ENCODE measurements at places on chromosomes 6 and 20. TPM values are rescaled to one million over a fixed set of nuclear protein-coding genes. Genes with fewer than 3 reads are reported as not detected.

GRCh38 chr6:136037242-136037875 lies 185.9 kb downstream of the PDE7B start:
- no peak for DNase-seq
- no peak overlapping the region for H3K4me3 ChIP-seq
- H3K4me1 ChIP-seq, result peaks cover 19% of the 10 kb centered on the region
- H3K36me3 ChIP-seq, result no peaks in the 10 kb centered on the region
- peak overlapping the region; percentile 55 for H3K27ac ChIP-seq
- H3K27me3 ChIP-seq, result no peaks in the 10 kb centered on the region

DNA sequence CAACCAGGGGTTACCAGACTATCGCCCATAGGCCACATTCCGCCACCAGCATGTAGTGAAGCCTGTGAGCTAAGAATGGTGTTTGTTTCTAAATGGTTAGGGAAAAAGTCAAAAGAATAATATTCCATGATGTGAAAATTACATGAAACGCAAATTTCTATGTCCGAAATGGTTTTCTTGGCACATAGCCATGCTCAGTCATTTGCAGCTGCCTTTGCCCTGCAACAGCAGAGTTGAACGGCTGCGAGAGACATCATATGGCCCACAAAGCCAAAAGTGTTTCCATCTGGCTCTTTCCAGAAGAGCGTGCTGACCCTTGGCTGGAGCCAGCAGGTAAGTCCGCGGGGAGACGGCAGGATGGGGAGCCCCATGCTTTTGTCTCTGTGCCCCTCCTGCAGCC lies 60.7 kb downstream of the FAM120B start:
- DNase-seq, result no peak
- H3K27me3 ChIP-seq, result no peaks in the 10 kb centered on the region
- no peaks in the 10 kb centered on the region for H3K4me1 ChIP-seq
- no peak overlapping the region for H3K27ac ChIP-seq

DNA sequence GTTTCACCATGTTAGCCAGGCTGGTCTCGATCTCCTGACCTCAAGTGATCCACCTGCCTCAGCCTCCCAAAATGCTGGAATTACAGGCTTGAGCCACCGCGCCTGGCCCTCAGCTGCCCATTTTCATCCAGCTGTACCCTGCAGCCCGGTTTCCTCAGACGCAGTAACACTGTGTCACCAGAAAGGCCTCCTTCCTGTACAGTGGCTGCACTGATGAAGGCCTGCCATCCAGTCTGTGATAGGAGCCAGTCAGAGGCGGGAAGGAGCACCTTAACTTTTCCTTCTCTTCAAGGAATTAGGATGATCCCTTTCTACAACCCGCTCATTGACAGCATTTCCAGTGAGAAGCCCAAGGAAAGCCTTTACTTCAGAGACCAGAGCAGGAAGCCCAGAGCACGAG lies 75.9 kb downstream of the GFOD1 start:
- DNase-seq, result peak; percentile 22
- peak overlapping the region; percentile 55 for H3K27ac ChIP-seq
- peaks cover 66% of the 10 kb centered on the region for H3K4me1 ChIP-seq

DNA sequence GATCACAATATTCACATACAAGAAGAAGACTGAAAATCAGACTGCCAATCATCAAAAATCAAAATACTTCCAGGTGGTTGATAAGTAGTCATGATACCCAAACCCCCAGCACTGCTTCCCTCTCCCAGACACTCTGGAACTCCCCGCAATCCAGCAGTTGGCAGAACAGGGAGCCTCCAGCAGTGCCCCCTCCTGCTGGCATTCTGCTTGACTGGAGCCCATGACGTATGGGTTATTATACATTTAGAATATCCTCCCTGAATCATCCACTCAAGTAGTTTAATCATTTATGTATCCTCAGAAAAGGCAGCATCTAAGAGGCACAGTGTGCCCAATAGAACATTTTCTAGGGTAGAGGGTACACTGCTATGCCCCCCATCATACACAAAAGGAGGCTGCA lies 9.3 kb upstream of the OGFRL1 start:
- no peak overlapping the region for H3K27ac ChIP-seq
- DNase-seq, result no peak
- no peak overlapping the region for H3K4me3 ChIP-seq
- no peaks in the 10 kb centered on the region for H3K4me1 ChIP-seq

GRCh38 chr6:73443555-73443954 lies 8.5 kb downstream of the CGAS start:
- H3K36me3 ChIP-seq, result peaks cover 38% of the 10 kb centered on the region
- DNase-seq, result no peak
- no peak overlapping the region for H3K4me3 ChIP-seq
- H3K27me3 ChIP-seq, result no peaks in the 10 kb centered on the region
- H3K4me1 ChIP-seq, result peaks cover 2% of the 10 kb centered on the region
- H3K27ac ChIP-seq, result no peak overlapping the region

DNA sequence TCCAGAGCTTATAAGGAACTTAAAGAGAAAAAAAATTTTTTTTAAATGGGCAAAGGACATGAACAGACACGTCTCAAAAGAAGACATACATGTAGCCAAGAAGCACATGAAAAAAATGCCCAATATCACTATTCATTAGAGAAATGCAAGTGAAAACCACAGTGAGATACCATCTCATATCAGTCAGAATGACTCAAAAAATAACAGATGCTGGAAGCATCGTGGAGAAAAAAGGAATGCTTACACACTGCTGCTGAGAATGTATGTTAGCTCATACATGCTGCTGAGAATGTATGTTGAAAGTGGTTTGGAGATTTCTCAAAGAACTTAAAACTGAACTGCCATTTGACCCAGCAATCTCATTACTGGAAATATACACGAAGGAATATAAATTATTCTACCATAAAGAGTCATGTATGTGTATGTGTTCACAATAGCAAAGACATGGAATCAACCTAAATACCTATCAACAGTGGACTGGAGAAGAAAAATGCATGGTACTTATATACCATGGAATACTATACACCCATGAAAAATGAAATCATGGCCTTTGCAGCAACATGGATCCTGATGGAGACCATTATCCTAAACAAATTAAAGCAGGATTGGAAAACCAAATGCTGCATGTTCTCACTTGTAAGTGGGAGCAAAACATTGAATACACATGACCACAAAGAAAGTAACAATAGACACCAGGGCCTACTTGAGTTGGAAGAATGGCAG lies 5.2 kb downstream of the OR11A1 start:
- no peak overlapping the region for H3K4me3 ChIP-seq
- H3K27ac ChIP-seq, result no peak overlapping the region
- no peaks in the 10 kb centered on the region for H3K27me3 ChIP-seq
- H3K4me1 ChIP-seq, result no peaks in the 10 kb centered on the region

- H3K36me3 ChIP-seq, result no peaks in the 10 kb centered on the region
- H3K27ac ChIP-seq, result peak overlapping the region; percentile 87
- no peak for DNase-seq
Observed at GRCh38 chr20:3813848-3814581, 6.3 kb upstream of the AP5S1 start.

Gene CDH22
- total RNA-seq, result not detected

All from upper lobe of left lung (tissue), 6 donors.